ENCODE measurements at places on chromosomes 5 and 9. TPM values are rescaled to one million over a fixed set of nuclear protein-coding genes. Genes with fewer than 3 reads are reported as not detected.

- DNase-seq, result no peak
Observed at GRCh38 chr5:43920422-43920821, 317.4 kb downstream of the NNT start.

DNA sequence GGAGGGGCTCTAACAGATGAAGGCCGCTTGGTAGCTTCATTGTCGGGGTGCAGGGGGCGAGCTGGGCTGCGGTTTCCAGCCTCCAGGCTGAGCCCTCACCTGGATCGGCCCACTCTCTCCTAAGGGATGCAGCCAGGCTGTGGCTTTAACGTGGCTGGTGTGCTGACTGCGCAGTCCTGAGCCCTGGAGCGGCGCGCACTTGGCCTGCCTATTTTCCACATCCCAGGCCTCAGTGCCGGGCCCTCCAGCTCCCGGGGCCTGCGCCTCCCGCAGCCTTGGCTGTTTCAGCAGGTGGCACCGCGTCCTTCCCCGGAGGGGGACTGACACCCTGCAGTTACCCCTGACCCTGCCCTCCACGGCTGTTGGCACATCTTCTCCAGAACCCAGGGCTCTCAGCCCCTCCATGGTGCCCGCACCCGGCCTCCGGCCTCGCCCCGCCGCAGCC lies 1.4 kb downstream of the RNU6ATAC start:
- DNase-seq, result no peak

GRCh38 chr9:25415718-25416117 lies 262.5 kb downstream of the TUSC1 start:
- no peak for DNase-seq

GRCh38 chr5:142325725-142326479 lies 1.1 kb upstream of the SPRY4 start:
- no peak for DNase-seq

DNA sequence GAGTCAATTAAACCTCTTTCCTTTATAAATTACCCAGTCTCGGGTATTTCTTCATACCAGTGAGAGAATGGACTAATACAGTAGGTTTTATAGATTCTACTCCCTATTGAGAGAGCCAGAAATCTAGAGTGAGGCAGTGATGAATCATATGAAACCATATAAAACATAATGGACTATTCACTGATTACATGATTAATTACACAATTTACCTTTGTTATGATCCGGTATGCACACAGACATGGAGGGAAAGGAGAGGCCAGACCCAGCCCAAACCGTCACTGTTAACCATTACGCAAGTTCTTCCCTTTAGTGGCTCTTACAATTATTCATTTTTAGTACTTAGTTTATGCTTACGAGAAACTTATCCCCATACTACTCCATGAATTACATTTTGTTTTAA lies 205.0 kb downstream of the DNAH5 start:
- DNase-seq, result no peak

DNA sequence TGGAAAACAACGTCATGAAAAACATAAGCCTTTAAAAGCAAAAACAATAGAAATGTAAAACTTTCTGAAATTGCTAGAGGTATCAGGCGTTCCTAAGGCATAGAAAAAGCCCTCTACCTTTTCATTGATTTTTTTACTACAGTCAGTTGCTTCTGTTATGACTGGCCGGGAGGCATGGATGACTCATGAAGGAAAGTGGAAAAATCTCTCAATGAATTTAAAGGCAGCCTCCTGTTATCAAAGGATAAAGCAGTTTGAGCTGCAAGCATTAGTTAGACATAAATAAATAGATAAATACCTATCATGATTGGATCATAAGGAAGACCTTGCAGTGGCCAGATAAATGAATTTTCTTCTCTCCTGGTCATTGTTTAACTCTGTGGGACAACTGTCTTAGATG lies 281.6 kb downstream of the MAST4 start:
- no peak for DNase-seq

GRCh38 chr5:94524841-94525697 lies 93.3 kb downstream of the KIAA0825 start:
- DNase-seq, result no peak

GRCh38 chr9:35673132-35674024 lies at the start of gene CA9:
CA9 (plus strand) TSS chr9:35673928; CDS start chr9:35673960, 32 bp downstream.
- DNase-seq, result no peak

TAS2R1 gene
- not detected for total RNA-seq

DNA sequence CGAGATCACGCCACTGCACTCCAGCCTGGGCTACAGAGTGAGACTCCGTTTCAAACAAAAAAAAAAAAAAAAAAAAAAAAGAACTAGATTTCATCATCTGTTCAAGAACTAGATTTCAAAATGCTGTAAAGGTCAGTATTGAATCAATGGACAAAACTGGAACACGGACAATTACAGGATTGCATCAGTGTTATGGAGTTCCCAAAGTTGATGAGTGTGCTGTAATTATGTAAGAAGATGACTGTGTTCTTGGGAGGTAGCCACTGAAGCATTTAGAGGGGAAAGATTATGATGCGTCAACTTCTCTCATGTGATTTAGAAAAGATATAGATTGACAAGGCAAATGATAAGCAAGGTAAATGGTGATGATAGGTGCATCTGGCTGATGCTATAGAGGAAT lies 6.5 kb downstream of the FAM240B start:
- DNase-seq, result no peak

- DNase-seq, result no peak
Observed at GRCh38 chr9:37938121-37938891, 34.4 kb upstream of the SLC25A51 start.

GRCh38 chr5:14810928-14811572 lies 60.5 kb downstream of the ANKH start:
- no peak for DNase-seq

- no peak for DNase-seq
Observed at GRCh38 chr5:50873595-50874277, 207.3 kb downstream of the PARP8 start.

- no peak for DNase-seq
Observed at GRCh38 chr9:87500491-87501270, 3.0 kb downstream of the DAPK1 start.

RORB gene
- total RNA-seq, result not detected

GRCh38 chr5:7877851-7878250 lies 8.9 kb downstream of the MTRR start:
- DNase-seq, result peak; percentile 64

- DNase-seq, result no peak
Observed at GRCh38 chr9:78694974-78695373, 398.0 kb downstream of the PSAT1 start.

GRCh38 chr5:180428598-180428997 lies 65.6 kb upstream of the CNOT6 start:
- DNase-seq, result no peak

- no peak for DNase-seq
Observed at GRCh38 chr5:159231167-159231566, 21.8 kb upstream of the RNF145 start.

- DNase-seq, result no peak
Observed at GRCh38 chr5:100780376-100780870, 122.7 kb downstream of the ST8SIA4 start.

GRCh38 chr5:117776977-117777376 lies 1202.4 kb upstream of the SEMA6A start:
- DNase-seq, result no peak

- DNase-seq, result no peak
Observed at GRCh38 chr5:173643964-173644363, 27.5 kb upstream of the BOD1 start.

GRCh38 chr5:111069839-111070238 lies 1.7 kb upstream of the TSLP start:
- DNase-seq, result no peak

PDE6A gene
- not detected for total RNA-seq

DNA sequence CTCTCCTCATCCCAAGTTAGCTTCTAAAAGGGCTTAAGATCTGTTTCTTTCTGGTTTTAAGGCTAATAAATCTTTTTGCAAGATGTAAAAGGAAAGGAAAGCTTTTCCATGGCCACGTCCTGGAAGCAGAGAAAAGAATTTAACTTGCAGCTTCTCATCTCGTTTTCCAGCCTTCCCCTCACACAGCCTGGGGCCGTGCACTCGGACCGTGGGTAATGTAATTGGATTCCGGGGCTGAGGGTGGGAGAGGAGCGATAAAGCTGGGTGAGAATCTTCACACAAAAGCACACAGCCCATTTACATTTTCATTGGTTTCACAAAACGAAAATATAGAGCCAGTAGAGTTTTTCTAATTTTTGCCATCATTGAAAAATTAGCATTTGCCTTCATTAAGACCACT lies 91.2 kb downstream of the IRX2 start:
- DNase-seq, result no peak

GRCh38 chr9:3750321-3750720 lies 224.5 kb upstream of the RFX3 start:
- DNase-seq, result no peak

DNA sequence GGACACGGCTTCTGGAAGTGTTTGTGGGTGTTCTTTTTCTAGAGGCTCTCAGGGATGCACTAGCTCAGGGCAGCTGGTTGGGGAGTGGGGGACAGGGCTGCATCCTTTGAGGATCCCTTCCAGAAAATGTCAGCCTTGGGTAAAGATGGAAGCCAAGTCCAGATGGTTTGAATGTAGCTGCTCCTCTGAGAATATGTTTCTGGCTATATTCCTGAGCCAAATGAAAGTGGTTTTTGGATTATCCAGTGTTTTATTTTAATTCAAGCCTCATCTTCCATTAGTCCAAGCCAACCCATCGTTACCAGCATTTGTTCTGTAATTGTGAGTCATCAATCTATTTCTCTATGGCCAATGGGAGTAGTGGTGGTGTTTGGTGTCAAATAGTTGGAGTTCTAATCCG lies 70.4 kb downstream of the SPRY4 start:
- DNase-seq, result no peak

FAM78A gene
- total RNA-seq, result 1.5 TPM

DNA sequence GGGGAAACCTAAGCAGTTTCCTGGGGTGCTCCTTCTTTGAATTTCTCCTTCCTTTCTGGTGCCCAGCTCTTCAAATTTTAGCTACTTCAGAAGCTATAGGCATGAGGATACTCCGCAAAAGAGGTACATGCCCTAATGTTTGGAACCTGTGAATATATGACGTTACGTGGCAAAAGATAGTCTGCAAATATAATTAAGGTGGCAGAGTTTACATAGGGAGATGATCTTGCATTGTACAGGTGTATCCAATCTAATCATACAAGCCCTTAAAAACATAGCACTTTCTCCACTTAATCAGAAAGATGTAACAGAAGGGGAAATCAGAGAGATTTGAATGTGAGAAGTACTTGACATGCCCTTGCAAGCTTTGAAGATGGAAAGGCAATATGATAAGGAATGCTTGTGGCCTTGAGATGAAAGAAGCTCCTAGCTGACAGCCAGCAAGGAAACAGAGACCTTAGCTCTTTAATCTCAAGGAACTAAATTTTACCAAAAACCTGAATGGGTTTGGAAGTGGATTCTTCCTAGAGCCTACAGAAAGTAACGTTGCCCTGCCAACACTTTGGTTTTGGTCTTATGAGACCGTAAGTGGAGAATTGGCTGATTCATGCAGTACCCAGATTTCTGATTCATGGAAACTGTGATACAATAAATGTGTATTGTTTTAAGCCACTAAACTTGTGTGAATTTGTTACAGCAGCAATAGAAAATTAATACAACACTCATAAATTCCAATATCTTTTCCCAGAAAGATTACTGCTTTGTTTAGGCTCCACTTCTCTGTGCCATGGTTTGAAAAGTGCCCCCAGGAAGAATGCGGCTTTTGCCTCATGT lies 268.4 kb downstream of the FAM170A start:
- no peak for DNase-seq

TMEFF1 gene
- 0.24 TPM for total RNA-seq

GRCh38 chr5:155530046-155530445 lies 516.5 kb downstream of the KIF4B start:
- no peak for DNase-seq

DNA sequence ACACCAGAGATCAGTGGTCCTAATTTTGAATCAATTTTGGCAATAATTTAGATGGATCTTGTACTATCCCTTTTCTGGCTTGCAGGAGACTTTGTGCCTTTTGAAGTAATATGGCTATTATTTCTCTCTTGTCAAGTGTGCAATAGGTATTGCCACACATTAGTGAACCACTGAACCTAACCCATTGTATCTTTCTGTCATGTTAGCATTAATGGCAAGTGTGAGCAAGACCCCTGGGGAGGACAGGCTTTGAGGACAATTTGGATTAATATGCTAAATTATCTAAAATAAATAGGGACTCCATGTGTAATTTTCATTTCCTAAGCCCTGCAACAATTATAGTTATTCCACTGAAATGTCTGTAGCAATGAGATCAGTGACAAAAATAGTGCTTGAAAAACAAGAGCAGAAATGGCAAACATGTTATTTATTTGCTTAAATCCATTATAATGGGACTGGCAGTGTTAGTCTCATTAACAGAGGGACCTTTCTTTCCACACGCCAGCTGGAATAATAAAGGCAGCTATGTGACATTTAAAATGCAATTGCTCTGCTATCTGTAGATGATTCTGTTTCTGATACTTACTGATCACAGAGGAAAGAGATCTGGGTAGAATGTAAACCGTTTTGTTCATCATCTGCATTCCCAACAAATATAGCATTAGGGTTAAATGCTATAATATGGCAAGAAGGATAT lies 753.3 kb upstream of the ZNF608 start:
- no peak for DNase-seq
